ENCODE measurements at places on chromosomes 12 and 14. TPM values are rescaled to one million over a fixed set of nuclear protein-coding genes. Genes with fewer than 3 reads are reported as not detected.

Gene CCDC177
- total RNA-seq, result 6.2 TPM

Gene TAS2R31
- total RNA-seq, result 2.3 TPM

Gene RAPGEF3
- total RNA-seq, result 7.4 TPM

Gene ANKRD33
- 0.81 TPM for total RNA-seq

Gene FOS
- 33.9 TPM for total RNA-seq

Gene TEAD4
- 133 TPM for total RNA-seq

Gene OASL
- total RNA-seq, result not detected

Gene ARMH4
- 42.6 TPM for total RNA-seq

Gene CLEC2B
- total RNA-seq, result not detected

Gene ITGB7
- 0.26 TPM for total RNA-seq

- H3K27ac ChIP-seq, result no peak overlapping the region
- DNase-seq, result no peak
- peaks cover 11% of the 10 kb centered on the region for H3K36me3 ChIP-seq
- H3K27me3 ChIP-seq, result no peaks in the 10 kb centered on the region
Observed at GRCh38 chr12:11569716-11570115, 79.8 kb upstream of the ETV6 start.

- no peak overlapping the region for H3K27ac ChIP-seq
- no peak for DNase-seq
- H3K4me1 ChIP-seq, result peaks cover 9% of the 10 kb centered on the region
- H3K36me3 ChIP-seq, result no peaks in the 10 kb centered on the region
- H3K27me3 ChIP-seq, result no peaks in the 10 kb centered on the region
- no peak overlapping the region for H3K4me3 ChIP-seq
Observed at GRCh38 chr12:64086946-64087345, 135.2 kb downstream of the KICS2 start.

DNA sequence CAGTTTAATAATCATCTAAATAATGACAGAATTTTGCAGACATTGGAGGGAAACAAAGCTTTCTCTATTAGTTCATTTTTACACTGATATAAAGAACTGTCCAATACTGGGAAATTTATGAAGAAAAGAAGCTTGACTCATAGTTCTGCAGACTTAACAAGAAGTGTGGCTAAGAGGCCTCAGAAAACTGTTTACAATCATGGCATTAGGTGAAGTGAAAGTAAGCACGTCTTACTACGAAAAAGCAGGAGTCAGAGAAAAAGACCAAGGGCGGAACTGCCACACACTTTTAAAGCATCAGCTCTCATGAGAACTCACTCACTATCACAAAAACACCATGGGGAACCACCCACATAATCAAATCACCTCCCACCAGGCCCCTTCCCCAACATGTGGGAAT is 804.4 kb downstream of the FLRT2 start:
- no peaks in the 10 kb centered on the region for H3K4me1 ChIP-seq
- H3K27ac ChIP-seq, result no peak overlapping the region
- H3K36me3 ChIP-seq, result no peaks in the 10 kb centered on the region
- H3K4me3 ChIP-seq, result no peak overlapping the region
- no peaks in the 10 kb centered on the region for H3K27me3 ChIP-seq

DNA sequence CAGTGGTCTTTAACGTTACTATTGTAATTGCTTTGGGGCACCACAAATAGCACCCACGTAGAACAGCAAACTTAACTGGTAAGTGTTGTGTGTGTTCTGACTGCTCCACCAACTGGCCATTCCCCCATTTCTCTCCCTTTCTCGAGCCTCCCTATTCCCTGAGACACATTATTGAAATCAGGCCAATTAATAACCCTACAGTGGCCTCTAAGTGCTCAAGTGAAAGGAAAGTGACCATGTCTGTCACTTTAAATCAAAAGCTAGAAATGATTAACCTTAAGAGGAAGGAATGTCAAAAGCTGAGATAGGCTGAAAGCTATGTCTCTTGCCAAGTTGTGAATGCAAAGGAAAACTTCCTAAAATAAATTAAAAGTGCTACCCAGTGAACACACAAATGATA is 22.3 kb downstream of the PPP1R13B start:
- H3K4me1 ChIP-seq, result no peaks in the 10 kb centered on the region
- no peak overlapping the region for H3K27ac ChIP-seq
- no peaks in the 10 kb centered on the region for H3K27me3 ChIP-seq
- no peak for DNase-seq
- no peaks in the 10 kb centered on the region for H3K36me3 ChIP-seq

- H3K27me3 ChIP-seq, result no peaks in the 10 kb centered on the region
- DNase-seq, result no peak
- no peaks in the 10 kb centered on the region for H3K4me1 ChIP-seq
Observed at GRCh38 chr12:48572326-48572725, 2.5 kb upstream of the LALBA start.

DNA sequence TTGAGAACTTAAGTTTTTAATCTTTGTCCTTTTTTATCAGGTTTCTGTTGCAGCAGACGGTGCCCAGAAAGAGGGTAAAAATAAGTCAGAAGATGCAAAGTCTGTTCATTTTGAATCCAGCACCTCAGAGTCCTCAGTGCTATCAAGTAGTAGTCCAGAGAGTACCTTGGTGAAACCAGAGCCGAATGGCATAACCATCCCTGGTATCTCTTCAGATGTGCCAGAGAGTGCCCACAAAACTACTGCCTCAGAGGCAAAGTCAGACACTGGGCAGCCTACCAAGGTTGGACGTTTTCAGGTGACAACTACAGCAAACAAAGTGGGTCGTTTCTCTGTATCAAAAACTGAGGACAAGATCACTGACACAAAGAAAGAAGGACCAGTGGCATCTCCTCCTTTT is 53.5 kb downstream of the RAD52 start:
- H3K4me3 ChIP-seq, result no peak overlapping the region
- no peak for DNase-seq
- H3K27ac ChIP-seq, result no peak overlapping the region
- peaks cover 72% of the 10 kb centered on the region for H3K36me3 ChIP-seq
- H3K27me3 ChIP-seq, result no peaks in the 10 kb centered on the region
- no peaks in the 10 kb centered on the region for H3K4me1 ChIP-seq

- H3K27me3 ChIP-seq, result no peaks in the 10 kb centered on the region
- no peaks in the 10 kb centered on the region for H3K4me1 ChIP-seq
- no peak overlapping the region for H3K4me3 ChIP-seq
- peaks cover 66% of the 10 kb centered on the region for H3K36me3 ChIP-seq
Observed at GRCh38 chr12:124338448-124338847, 43.6 kb downstream of the RFLNA start.

- peaks cover 4% of the 10 kb centered on the region for H3K27me3 ChIP-seq
- H3K27ac ChIP-seq, result no peak overlapping the region
- DNase-seq, result peak; percentile 80
- no peaks in the 10 kb centered on the region for H3K36me3 ChIP-seq
Observed at GRCh38 chr12:107844312-107844921, 69.9 kb downstream of the ASCL4 start.

- no peaks in the 10 kb centered on the region for H3K27me3 ChIP-seq
- H3K36me3 ChIP-seq, result peaks cover 24% of the 10 kb centered on the region
- H3K4me1 ChIP-seq, result peaks cover 12% of the 10 kb centered on the region
- DNase-seq, result no peak
Observed at GRCh38 chr14:89504602-89505313, 87.7 kb upstream of the FOXN3 start.

GRCh38 chr14:99678198-99678597 is 5.9 kb upstream of the CYP46A1 start:
- H3K27me3 ChIP-seq, result no peaks in the 10 kb centered on the region
- H3K36me3 ChIP-seq, result peaks cover 3% of the 10 kb centered on the region
- no peak overlapping the region for H3K27ac ChIP-seq
- DNase-seq, result no peak

DNA sequence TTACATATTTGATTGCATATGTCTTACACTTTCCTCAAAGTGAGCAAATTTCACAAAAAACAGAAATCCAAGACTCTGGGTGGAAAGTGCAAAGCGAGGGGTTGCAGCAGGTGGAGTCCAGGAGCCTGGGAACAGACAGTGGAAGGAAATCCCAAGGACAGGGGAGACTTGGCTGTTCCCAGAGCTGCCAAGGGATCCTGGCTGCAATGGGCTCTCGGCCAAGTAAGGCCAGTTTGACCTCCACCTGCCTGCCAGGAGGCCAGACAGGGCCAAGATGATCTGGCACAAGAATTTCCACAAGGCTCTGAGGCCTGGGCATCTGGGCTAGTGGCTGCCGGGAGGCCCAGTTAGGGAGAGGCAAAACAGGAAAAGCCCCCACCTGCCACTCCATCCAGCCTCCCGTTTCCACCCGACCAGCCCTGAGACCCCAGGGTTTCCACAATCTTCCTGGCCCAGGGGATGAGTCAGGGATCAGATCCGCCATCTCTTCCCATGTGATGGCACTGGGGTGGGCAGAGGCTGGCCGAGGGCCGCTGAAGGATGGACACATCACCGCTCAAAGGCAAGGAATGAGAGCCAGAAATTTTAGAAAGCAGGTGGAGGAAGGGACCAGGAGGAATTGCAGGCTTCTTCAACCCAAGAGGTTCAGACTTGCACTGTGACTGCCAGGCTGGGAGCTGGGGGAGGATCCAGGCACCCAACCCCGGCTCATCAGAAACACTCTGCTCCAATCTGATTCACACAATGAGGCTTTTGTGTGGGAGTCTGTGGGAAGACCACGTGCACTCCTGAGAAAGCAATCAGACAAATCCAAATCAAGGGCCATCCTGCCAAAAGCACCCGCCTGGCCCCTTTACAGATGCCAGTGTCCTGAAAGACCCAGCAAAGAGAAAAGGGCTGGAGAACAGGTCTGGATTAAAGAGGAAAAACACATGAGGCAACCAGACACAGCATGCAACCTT is 16.3 kb downstream of the SCARB1 start:
- no peak for DNase-seq
- H3K36me3 ChIP-seq, result no peaks in the 10 kb centered on the region
- no peaks in the 10 kb centered on the region for H3K4me1 ChIP-seq
- H3K27ac ChIP-seq, result no peak overlapping the region
- no peak overlapping the region for H3K4me3 ChIP-seq

GRCh38 chr12:106195621-106196027 is 52.2 kb downstream of the CKAP4 start:
- H3K4me3 ChIP-seq, result no peak overlapping the region
- no peak overlapping the region for H3K27ac ChIP-seq
- DNase-seq, result no peak
- H3K27me3 ChIP-seq, result no peaks in the 10 kb centered on the region
- no peaks in the 10 kb centered on the region for H3K36me3 ChIP-seq

DNA sequence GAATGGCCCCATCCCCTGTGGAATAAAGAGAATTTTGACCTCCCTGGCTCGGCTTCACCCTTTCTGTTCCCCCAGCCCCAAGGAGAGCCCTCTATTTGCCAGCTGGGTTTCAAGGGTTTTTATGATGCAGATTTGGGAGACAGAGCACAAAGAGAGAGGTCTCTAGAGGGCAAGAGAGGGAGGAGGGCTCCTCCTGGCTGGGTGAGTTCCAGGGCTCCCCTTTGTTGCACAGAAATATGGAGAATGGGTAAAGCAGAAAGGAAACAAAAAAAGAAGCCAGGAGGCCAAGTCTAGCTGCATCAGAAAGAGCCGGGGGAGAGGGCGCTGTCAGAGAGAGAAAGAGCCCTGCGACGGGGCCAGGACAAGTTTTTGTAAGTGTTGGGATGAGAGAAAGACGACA is 319.6 kb upstream of the RTL1 start:
- peaks cover 2% of the 10 kb centered on the region for H3K4me1 ChIP-seq
- H3K36me3 ChIP-seq, result no peaks in the 10 kb centered on the region
- no peak overlapping the region for H3K27ac ChIP-seq
- DNase-seq, result peak; percentile 62
- no peaks in the 10 kb centered on the region for H3K27me3 ChIP-seq

GRCh38 chr12:27055966-27056365 is 26.4 kb downstream of the C12orf71 start:
- no peaks in the 10 kb centered on the region for H3K36me3 ChIP-seq
- no peak overlapping the region for H3K27ac ChIP-seq
- H3K4me1 ChIP-seq, result no peaks in the 10 kb centered on the region
- H3K27me3 ChIP-seq, result no peaks in the 10 kb centered on the region
- no peak for DNase-seq

- no peaks in the 10 kb centered on the region for H3K4me1 ChIP-seq
- DNase-seq, result no peak
- no peaks in the 10 kb centered on the region for H3K27me3 ChIP-seq
- no peak overlapping the region for H3K27ac ChIP-seq
Observed at GRCh38 chr12:59780605-59781135, 184.8 kb downstream of the SLC16A7 start.

DNA sequence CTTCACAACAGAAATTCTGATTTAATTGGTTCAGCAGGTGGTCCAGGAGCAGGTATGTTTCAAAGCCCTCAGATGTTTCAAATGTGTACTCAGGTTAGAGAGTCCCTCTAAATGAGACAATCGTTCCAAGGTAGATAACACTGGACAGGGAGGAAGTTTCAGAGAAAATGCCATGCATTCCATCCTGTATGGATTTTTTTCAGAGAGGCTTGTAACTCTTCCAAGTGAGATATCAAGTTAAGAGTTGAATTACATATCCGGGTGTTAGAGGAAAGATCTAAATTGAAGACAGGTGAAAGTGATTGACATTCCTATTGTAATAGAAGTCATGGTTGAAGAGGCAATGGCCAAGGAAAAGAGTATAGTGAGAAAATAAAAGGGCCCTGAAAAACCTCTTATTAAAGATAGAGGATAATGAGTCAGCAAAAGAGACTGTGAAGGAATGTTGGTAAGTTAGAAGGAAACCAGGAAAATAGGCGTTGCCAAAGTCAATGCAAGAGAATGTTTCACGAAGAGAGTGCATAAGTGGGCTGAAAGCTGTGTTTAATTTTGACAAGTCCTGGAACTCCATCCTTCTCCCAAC is 105.8 kb downstream of the BMP4 start:
- H3K27ac ChIP-seq, result no peak overlapping the region
- no peak overlapping the region for H3K4me3 ChIP-seq
- no peak for DNase-seq
- H3K36me3 ChIP-seq, result no peaks in the 10 kb centered on the region
- no peaks in the 10 kb centered on the region for H3K4me1 ChIP-seq

DNA sequence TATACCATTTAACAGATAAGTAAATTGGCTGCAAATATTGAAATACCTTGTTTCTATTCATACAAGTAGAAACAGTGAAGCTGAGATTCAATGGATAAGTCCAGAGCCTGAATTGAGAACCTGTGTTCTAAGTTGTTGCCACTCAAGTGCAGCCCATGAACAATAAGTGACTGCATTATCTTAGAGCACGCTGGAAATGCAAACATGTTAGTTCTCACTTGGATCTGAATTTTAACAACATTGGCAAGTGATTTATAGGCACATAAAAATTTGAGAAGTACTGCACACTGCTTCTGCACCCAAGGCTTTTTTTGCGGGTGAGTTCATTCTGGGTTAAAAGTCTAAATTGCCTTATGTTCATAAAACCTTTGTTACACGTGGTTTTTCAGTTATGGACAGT is 484.3 kb downstream of the NAV3 start:
- no peak overlapping the region for H3K27ac ChIP-seq
- H3K4me1 ChIP-seq, result no peaks in the 10 kb centered on the region
- no peaks in the 10 kb centered on the region for H3K36me3 ChIP-seq
- no peak overlapping the region for H3K4me3 ChIP-seq

GRCh38 chr14:22978487-22978837 is 3.9 kb downstream of the AJUBA start:
- no peaks in the 10 kb centered on the region for H3K27me3 ChIP-seq
- H3K4me1 ChIP-seq, result peaks cover 20% of the 10 kb centered on the region
- peak overlapping the region; percentile 51 for H3K4me3 ChIP-seq
- DNase-seq, result no peak
- H3K36me3 ChIP-seq, result peaks cover 62% of the 10 kb centered on the region
- peak overlapping the region; percentile 77 for H3K27ac ChIP-seq

GRCh38 chr12:77728018-77728417 is 102.7 kb upstream of the NAV3 start:
- no peak for DNase-seq
- H3K4me3 ChIP-seq, result no peak overlapping the region
- H3K27ac ChIP-seq, result no peak overlapping the region
- H3K27me3 ChIP-seq, result no peaks in the 10 kb centered on the region
- H3K4me1 ChIP-seq, result no peaks in the 10 kb centered on the region

- DNase-seq, result no peak
- H3K36me3 ChIP-seq, result no peaks in the 10 kb centered on the region
- peaks cover 86% of the 10 kb centered on the region for H3K27me3 ChIP-seq
- no peak overlapping the region for H3K27ac ChIP-seq
- 0 out of 3 replicates have a peak overlapping the region, but pooled peaks have one; percentile 12 for H3K4me3 ChIP-seq
Observed at GRCh38 chr12:114679942-114680341, 4.0 kb downstream of the TBX3 start.
